ENCODE measurements at places on chromosomes 16 and 17.

DNA sequence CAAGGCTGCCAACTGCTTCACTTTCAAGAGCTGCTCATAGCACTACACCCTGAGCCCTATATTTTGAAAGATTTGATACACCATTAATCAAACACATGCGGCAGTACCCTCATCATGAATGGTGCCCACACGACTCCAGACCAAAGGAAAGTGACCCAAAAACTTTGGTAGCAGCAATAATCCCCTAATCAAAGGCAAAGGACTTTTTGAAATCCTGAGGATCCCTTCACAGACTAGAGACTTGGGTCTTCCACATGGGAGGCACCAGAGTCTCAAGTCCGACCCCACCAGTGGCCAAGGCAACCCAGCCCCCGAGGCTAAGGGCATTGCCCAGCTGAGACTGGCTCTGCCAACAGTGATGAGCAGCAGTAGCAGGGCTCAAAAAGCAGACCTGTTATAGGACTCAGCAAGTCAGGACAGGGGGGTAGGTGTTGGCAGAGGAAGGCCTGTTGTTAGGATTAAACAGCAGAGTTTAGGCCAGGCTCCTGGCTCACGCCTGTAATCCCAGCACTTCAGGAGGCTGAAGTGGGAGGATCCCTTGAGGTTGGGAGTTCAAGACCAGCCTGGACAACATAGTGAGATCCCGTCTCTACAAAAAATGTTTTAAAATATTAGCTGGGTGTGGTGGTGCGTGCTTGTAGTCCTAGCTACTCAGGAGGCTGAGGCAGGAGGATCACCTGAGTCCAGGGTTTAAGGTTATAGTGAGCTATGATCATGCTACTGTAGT is 3.2 kb downstream of the TRIM25 start:
- DNase-seq, result no peak

- peak; percentile 23 for DNase-seq
These were observed 43.3 kb downstream of the PGS1 start for GRCh38 chr17:78421534-78422266.

DNA sequence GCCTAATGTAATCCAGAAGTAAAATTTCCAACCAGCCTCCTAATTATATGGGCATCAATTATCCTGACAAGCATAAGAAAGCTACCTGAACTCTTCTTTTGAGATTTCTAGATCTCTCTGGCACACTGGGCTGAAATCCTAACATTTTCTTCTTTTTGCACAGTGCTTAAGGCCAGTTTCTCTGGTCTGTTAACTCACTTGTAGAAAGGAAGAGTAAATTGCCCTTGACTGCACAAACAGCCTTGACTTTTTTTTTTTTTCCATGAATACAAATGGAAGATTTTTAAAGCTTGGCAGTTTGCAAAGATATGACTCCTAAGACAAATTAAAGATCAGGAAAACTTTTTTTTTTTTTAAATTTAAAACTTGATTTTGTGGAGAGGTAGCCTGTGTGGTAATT is 291.2 kb upstream of the MON1B start:
- DNase-seq, result no peak

GRCh38 chr16:57677622-57678369 is 9.7 kb downstream of the ADGRG3 start:
- no peak for DNase-seq

GRCh38 chr17:71338396-71338795 is 782.4 kb upstream of the SOX9 start:
- no peak for DNase-seq

Data from NCI-H2171 treated with DMSO at 0.1 percent for 48 hours (cell line).